ENCODE measurements at places on chromosomes 13 and 19.

GRCh38 chr13:107421028-107421427 is 794.3 kb downstream of the LIG4 start:
- DNase-seq: no peak

GRCh38 chr19:23587546-23587945 is 99.5 kb downstream of the ZNF675 start:
- no peak for DNase-seq

- no peak for DNase-seq
Measured at GRCh38 chr19:38875656-38876395, 2.2 kb downstream of the RINL start.

DNA sequence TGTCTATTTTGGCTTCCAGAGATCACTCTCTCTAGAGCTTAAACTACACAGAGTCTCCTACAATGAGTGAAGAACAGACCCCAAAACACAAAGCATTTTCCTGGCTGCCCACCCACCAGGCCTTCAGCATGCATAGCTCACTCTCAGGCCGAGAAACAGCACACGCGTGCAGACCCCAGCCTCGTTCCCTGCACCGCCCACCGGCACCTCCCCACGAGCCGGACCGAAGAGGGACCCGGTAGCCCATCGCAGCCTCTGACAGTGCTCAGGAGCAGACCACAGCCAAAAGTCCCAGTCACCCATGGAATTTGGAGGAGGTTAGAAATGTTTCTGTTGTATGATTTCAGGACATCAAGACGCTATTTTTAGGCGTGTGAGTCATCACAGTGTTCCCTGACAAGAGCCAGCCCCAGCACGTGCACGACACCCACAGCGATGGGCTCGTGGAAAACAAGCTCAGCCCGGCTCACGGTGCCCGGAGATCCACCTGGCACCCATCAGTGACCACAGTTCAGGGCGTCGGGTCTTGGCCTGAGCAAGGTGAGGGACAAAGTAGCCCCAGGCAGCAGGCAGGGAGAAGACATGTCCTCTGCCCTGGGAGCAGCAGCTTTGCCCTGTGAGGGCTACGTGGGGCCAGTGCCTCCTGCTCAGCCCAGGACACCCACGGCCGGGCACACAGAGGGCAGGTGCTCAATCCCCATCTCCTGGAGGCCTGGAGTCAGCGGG is 50.1 kb upstream of the SPACA7 start:
- no peak for DNase-seq

DNA sequence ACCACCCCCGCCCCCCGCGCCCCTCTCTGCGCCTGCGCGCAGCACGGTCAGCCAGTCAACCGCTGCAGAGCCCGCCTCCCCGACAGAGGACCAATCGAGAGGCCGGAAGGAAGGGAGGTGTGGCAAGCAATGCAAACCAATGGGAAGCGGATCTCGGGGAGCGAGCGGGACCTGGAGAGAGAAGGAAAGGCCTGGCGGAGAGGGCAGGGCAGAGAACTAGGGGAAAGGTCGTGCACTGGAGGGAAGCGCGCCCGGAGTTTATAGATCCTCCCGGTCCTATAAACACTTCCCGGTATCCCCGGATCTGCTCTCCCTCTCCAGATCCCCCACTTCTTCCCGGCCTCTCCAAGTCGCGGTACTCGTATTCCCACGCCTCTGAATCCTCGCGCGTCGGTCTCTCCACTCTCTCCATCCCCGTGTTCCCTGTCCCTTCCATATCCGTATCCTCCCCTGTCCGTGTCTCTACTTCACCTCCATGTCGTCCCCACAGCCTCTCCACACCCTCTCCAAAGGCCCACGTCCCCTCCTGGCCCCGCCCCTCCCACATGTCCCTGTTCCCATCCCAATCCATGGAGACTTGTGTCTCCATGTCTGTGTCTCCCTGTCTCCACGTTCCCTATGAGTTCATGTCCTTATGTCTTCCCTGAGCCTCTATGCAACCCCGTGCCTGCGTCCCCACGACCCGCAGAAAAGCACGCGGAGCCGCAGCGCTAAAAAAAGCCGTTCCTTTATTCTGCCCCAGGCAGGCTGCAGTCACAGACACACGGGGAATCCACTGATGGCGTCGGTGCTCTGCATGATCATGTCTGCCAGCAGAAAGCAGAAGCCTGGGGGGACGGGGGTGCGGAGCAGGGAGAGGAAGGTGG is 434 bp upstream of the ETFB start:
- DNase-seq: peak; percentile 82

DNA sequence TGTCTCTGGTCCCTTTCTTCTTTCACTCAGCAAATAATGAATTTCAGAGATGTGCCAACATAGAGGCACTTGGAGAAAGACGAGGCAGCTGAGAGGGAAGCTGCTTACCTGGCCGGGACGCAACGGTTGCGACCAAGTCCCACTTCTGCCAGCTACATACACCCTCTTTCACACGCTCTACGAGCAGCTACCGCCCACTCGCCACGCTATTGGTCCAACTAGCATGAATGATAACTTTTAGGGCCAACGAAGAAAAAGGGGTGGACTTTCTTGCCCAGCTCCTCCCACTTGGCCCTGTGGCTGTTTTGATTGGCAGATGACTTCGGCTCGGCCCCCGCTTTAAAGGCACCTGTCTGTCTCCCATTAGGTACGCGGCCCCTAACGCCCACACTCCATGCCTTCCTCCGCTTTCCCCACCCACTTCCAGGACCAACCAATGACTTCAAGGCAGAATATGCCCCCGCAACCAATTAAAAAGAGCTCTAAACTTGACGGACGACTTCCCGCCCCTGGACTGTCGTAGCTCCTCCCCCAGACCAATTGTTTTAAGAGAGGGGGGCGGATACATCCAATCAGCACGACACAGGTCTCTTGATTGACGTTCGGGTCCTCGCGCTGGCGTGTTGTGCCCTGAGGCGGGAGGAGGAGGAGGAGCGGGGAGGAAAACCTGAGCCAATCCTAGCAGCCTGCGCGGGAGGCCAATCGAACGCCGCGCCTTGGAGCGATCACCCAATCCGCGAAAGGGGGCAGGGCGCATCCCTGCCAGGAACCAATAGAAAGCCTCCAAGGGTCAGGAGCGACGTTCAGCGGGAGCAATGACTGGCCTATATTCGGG is 481 bp upstream of the CNOT3 start:
- DNase-seq: peak; percentile 100

DNA sequence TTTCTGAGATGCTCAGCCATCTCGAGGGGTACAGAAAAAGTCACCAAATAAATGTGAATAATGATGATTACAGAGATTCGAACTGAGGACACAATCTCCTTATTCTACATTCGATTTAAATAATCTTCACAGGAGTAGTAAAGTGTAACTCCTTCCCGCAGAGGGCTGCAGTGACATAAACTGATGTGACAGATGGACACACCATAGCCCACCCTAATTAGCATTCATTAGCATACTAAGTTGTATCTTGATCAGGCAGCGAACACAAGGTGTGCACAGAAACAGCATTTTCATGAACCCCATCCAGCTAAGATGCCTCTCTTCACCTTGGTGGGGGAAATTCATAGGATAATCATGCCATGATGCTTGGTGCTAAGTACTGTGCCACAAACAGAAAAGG is 83.0 kb downstream of the TNFSF11 start:
- no peak for DNase-seq

DNA sequence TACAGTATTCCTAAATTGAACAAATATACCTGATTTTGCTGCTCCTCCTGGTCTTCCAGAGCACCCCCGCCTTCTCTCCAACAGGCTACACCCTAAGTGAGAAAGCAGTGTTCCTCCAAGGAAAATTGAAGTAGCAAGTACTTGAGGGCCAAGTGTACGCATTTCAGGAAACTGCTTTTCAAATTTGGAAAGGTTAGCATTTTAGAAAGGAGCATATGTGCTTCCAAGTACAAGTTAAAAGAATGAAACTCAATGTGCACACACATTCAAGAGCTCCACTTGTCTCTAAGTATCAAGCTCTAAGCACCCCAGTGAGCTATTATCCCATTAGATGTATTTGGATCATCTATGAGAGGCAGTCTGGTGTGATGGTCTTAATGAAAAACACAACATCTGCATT is 25.8 kb downstream of the LHFPL6 start:
- DNase-seq: no peak

GRCh38 chr19:39335168-39335548 is 685 bp downstream of the GMFG start:
- no peak for DNase-seq

- DNase-seq: no peak
Measured at GRCh38 chr13:110937511-110938285, 22.8 kb upstream of the ANKRD10 start.

- DNase-seq: no peak
Measured at GRCh38 chr13:45185286-45185685, 15.6 kb downstream of the KCTD4 start.

DNA sequence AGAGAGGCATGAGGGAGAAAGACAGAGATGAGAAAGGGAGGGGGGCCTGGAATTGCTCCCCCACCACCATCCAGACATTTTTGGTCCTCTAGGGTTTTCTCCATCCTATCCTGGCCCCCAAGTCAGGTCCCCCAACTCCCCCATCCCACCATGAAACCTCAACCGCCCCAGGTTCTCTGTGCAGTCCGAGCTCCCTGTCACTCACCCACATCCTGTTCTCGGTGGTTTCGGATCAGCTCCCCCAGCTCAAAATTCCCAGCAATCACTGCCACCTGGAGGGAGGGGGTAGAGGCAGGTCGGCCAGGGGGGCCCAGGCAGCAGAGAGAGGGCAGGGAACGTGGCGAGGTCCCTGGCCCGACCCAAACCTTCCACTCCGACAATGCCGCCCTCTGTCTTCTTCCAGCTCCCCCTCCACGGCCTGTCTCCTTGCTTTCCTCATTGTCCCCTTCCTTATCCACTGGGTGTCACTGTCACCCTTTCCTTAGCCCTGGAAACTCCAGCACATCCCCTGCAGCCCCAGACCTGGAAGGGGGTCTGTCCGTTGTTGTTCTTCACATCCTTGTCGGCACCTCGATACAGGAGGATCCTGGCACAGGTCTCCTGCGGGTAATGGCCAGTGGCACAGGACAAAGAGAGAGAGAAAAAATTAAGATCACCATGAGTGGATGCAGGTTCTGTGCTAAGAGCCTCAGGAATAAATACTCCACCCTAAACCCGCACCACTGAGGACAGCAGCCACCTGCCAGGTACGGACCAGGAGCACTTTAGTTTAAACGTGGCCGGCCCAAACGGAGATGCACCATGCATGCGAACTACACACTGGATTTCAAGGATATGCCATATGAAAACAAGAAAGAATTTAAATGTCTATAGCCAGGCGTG is 15.4 kb downstream of the SHANK1 start:
- no peak for DNase-seq

DNA sequence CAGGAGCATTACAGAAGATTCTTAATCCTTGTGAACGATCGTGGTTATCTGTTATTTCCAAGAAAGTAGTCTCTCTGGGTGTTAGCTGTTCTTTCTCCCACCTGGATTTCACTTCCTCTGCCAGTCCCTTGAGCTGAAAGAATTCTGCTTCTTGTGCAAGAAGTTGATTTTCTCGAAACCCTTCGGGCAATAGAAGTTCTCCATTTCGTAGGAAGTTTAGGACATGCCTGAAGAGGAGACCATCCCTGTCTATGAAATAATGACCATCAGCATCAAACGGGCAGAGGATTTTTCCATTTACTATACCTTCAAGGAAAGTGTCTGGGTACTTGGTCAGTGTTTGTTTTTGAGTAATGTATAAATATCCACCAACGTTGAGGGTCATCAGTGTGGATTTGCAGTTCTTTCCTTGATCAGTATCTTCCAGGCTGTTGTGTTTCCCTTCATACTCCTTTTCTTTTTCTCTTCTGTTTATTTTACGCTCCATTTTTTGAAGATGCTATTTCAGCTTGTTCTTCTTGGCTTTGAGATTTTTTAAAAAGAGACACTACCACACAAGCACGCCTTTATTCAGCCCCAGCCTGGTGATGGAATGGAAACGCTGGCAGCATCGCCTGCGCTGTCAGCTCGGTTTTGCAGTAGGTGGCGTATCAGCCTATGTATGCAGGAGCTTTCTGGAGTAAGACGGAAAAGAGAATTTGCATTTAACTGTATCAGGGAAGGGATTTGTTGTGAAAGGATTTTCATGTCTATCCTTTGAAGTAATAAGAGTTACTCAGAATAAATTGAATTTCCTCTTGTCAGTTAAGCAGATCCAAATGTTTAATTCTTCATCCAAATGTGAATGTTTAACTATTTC is 6.5 kb downstream of the KCTD4 start:
- no peak for DNase-seq

DNA sequence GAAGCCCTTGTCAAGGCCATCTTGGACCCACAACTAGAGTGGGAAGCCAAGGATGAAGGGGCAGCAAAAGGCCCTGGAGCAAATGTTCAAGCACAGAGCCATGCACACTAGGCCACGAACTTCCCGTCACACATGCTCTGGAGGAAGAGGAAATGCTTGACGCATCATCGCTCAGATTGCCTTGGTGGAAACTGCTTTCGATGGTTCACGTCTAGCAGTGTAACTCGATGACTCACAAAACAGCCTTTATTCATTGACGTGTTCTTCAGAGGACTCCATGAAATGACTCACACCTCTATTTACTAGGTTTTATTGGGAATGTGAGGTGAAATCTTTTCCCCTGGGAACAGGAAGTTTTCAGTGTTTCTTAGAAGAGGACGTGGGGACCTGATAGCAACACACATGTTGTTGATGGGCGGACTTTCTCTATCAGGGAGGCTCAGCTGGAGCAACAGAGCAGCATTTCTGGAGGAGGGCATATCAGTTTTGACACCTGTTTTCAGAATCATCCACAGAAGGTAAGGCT is 79.8 kb upstream of the FLT1 start:
- peak; percentile 93 for DNase-seq

GRCh38 chr19:5406816-5407215 is 48.4 kb upstream of the ZNRF4 start:
- no peak for DNase-seq

DNA sequence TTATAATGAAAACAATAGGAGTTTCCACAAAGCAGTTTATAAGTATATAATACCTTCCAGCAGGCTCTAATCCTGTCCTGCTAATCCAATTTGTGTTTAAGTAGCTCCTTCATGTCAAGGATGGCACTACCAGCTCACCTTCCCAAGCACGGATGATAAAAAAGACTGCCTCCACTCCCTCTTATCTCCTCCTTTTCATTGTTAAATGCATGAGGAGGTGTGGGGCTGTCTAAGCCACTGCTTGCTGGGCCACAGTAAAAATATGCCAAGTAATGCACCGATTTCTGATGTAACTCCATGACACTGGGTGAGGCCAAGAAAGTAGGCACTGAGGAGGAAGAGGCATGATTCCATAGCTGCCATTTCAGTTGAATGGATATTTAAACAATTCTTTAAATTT is 193.1 kb downstream of the ZIC5 start:
- DNase-seq: no peak

DNA sequence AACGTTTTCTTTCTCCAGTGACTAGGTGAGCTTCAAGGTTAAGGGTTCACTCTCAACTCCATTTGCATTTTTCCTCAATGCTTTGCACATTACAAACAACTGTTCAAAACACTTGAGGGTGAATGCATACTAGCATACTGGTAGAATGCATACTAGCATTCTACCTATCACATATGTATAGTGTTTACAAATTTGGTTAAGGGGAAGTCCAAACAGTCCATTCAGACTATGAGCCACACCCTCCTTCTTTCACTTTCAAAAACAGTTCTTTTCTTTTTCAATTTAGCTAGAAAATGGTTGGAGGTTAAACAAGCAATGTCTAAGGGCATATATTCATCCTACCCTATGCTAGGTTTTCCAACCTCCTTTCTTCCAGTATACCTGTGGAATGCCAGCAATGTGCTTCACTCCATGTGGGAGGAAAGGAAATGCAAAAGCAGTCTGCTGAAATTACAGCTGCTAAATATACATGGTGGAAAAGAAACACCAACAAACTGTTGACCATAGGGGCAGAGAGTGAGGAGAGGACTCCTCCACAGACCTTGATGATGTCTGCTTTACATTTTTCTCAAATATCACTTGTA is 102.6 kb downstream of the DOCK9 start:
- DNase-seq: no peak

- no peak for DNase-seq
Measured at GRCh38 chr13:113403255-113404104, 39.5 kb upstream of the GRTP1 start.

All from AG04449 (cell line).